ENCODE measurements at places on chromosomes 5 and 9.

GRCh38 chr9:136316896-136317676 is 10.3 kb upstream of the GPSM1 start:
- DNase-seq: no peak

DNA sequence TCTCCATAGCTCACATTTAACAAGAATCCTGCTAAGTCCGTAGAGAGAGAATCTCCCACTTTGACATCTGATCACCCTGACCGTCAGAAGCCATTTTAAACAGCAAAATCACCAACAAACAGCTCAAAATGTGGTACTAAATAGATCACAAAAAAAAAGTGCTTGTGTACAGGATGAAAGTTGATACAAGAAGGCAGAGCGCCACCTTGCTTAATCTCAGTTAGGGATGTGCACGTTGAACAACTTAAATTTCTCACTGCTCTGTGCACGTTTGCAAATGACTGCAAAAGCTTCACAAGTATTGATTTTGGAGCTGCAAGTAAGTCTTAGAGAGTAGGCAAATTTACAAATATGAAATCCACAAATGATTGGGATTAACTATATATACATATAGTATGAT is 63.1 kb upstream of the NREP start:
- DNase-seq: no peak

DNA sequence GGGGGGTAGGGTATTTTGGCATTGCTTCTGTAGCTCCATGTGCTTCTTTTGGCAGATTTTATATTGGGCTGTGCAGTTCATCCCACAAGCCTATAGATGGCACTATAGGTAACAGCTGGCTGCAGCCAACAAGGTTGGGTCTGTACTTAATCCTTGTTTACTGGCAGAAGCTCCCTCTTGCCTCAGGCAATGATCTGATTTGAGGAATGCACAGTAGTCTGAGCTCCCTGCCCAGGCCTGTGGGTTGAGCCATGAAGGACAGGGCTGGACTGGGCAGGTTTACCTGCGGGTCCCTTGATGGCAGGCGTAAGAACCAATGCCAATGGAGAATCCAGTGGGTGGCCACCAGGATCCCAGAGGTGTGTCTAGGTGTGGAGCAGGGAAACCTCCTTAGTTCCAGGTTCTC is 11.7 kb upstream of the OR1J2 start:
- DNase-seq: peak; percentile 21

DNA sequence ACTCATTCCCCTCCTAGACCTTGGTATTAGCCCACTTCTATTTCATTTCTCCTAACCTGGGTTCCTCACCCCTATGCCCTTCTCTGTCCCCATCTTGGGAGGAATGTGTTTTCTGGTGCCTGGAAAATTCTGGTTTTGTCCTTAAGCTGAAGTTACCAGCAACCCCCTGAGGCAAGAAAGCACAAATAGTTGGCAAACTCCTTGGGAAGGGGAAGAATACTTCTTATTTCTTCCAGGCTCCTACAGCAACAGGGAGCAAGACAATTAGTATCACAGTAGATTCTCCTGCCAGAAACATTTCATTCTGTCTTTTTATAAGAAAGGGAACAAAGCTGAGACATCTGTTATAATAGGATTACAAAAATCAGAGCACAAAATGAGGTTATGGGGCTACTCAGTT is 142.5 kb downstream of the SNCAIP start:
- DNase-seq: no peak

- DNase-seq: no peak
Observed at GRCh38 chr5:170746075-170746960, 37.2 kb upstream of the GABRP start.

DNA sequence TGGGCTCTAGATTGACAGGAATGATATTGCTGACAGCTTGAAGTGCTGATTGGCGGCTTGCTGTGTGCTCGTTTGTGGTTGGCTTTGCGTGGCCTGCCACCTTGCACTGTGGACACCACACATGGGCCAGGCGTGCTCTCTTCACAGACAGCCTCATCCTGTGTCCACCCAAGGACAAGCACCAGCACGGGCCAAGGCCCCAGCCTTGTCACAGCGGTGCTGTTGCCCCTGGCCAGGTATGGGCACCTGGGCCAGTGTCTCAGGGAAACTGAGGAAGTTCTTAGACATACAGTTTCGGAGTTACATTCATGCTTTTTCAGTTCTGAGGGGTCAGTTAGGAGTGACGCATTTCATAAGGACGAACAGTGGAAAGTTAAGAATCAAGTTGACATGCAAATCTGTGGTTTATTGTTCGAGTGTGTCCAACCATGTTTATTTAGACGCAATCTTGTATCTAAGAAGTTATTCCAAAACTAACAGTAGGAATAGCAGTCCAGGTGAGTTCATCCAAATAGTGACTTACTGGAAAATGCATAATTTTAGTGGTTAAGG is 125.9 kb downstream of the EHMT1 start:
- no peak for DNase-seq

GRCh38 chr5:172598251-172599203 is 42.5 kb upstream of the NEURL1B start:
- DNase-seq: no peak

DNA sequence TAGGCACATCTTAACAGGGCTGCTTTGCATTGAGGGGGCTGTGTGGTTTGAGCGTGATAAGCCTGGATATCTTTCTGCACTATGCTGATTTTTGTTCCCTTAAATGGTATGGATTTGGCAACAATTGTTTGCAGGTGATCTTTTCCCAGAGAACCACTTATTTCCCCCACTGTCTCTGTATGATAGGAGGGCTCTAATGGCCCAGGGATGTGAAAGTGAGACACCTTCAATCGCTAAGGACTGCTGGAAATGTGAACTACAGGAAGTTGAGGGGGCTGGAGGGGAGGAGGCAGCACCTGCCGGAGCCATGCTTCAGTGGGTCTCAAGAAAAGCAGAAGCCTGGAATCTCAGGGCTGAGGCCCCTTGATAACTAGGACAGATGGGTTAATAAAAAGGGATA is 29.4 kb downstream of the SYK start:
- DNase-seq: peak; percentile 88

GRCh38 chr9:13279284-13280141 is at the start of gene MPDZ:
MPDZ (minus strand) TSS chr9:13279692; CDS start chr9:13250315, 29,377 bp downstream.
- no peak for DNase-seq

GRCh38 chr5:36056422-36056821 is 10.3 kb downstream of the UGT3A2 start:
- DNase-seq: no peak

DNA sequence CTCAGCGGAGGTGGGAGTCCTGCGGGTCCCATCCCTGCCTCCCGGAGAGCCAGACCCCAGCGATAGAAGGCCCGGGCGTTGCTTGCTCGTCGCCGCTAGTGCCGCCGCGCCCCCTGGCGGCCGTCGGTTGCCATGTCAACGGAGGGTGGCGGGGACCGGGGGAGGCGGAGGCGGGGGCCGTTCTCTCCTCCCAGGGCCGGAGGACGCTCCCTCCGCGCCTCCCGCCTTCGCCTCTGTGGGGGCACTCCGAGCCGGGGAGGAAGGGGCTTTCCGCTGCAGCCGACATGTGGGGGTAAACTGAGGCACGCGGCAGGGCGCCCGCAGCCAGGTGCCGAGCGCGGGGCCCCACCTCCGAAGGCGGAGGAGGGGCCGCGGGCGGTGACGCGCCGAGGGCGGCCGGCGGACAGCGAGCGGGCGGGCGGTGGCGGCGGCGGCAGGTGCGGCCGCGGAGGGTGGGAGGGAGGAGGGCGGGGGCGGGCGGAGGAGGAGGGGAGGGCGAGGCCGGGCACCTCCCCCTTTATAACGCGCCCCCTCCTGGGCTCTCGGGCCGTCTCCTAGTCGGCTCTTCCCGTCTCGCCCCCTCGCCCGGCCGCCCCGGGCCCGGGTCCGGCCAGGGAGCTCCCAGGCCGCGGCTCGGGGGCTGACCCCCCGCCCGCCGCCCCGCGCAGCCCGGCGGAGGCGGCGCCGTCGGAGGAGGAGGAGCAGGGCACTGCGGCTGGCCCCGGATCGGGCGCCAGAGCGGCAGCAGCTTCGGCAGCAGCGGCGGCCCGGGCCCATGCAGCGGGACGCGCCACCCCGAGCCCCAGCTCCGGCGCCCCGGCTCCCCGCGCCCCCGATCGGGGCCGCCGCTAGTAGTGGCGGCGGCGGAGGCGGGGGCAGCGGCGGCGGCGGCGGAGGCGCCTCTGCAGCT is 556 bp upstream of the CDK9 start:
- DNase-seq: peak; percentile 45

DNA sequence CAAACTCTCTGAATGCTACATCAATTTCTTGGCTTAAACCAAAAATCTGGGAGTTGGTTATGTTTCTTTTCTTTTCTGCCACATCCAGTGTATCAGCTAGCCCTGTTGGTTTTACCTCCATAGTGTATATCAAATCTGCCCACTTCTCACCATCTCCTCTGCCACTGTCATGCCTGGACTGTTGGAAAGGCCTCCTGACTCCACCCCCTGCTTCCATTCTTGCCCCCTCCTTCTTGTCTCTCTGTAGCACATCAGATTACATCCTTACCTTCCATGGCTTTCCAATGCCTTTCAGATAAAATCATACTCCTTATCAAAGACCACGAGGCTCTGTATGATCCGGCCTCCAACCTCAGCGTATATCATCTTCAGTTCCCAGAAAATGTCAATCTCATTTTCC is 35.4 kb downstream of the STXBP1 start:
- DNase-seq: no peak

DNA sequence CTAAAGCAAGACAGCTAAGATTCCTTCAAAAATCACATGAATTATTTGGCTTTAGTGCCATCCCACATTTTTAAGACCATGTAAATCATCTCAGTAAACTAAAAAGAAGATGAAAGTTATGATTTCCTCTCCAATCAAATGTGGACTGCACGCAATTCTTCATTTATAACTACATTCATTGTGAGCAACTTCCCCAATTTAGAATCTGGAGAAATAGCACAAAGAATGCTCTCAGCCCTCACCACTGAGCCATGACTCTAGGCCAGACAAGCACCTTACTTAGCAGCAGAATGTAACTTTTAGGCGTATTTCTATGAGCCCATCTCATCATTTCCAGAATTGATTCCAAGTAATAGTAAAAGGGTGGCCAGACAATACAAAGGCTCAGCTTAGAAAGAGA is 616.6 kb downstream of the TLE1 start:
- DNase-seq: no peak

GRCh38 chr5:119895066-119895465 is 265.7 kb downstream of the FAM170A start:
- DNase-seq: no peak

DNA sequence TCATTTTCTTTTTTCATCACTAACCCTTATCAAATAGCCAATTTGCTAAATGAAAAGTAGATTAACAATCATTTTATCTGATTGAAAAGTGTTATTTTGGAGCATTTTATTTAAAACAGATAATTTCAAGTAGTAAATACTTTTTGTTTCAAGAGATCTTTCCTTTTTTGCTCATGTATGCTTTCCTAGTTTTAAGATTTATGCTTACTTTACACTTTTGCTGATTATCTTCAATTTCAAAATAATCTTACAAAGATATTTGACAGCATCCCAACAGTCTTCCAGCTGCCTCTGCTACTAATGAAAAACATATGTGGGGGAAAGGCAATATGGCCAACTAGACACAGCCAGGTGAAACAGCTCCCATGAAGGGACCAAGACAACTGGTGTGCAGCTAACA is 1027.3 kb upstream of the CDH9 start:
- no peak for DNase-seq

- DNase-seq: no peak
Observed at GRCh38 chr9:13181652-13182051, 97.8 kb downstream of the MPDZ start.

- peak; percentile 83 for DNase-seq
Observed at GRCh38 chr9:113298924-113299770, 4.0 kb downstream of the RNF183 start.

GRCh38 chr9:93815135-93815534 is 140.0 kb downstream of the BARX1 start:
- no peak for DNase-seq

DNA sequence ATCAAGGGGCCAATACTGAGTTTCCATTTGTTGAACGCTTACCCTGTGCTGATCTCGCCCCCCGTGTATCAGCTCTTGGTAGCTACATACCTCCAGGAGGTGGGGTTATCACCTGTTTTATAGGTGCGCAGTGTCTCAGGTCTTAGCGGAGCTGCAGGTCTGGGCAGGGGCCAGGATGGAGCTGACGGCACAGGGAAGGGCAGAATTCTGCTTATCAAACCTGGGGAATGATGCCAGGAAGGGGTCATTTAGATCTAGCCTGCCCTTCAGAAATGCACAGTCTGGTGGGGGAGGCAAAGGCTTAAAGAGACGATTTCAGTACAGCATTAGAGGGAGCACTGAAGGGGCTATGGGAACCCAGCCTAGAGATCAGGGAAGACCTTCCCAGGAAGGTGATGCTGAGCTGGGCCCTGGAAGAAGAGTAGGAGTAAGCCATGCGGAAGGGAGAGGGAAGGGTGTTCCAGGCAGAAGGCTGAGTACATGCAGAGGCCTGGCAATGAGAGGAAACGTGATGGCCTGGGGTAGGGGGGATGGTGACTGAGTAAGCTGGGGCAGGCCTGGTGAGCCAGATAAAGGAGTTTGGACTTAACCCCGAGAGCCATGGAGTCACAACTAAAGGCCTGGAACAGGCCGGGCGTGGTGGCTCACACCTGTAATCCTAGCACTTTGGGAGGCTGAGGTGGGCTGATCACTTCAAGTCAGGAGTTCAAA is 31.5 kb downstream of the OLFML2A start:
- no peak for DNase-seq

- DNase-seq: no peak
Observed at GRCh38 chr5:14211818-14212803, 69.0 kb downstream of the TRIO start.

DNA sequence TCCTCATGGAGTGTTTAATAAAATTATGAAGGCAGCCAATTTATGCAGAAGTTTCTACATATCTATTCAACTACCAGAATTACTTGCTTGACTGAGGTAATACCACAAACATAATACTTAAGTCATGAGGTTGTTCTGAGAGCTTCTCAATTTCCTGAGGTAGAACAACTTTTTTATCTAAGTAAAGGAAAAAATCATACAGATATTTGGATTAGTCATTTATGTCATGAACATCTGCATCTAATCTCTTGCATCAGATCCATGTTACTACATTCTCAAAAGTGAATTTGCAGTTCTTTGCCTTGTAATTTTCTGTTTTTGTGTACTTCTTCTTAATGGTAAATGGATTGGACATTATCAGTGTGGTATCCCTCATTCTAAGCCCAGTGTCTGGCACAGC is 60.4 kb upstream of the RGMB start:
- no peak for DNase-seq

DNA sequence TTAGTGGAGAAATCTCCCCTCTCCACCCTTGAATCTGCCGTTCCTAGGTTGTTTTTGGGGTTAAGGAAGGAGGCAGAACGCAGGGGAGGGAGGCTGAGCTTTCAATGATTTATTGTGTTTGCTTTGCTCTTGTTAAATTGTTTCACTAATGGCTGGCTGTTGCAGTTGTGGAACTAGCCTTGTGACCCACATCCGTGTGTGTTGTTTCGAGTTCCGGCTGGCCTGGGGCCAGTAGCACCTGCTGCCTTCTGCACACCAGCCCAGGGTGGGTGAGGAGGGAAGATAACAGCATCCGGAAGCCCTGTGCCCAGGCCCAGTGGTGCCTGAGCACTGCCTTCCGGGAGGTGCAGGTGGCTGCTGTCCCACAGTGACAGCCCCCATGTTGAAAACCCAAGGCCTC is 3.6 kb downstream of the ERGIC1 start:
- DNase-seq: peak; percentile 92

Data from NCI-H2029 treated with DMSO at 0.1 percent for 48 hours (cell line).